ENCODE measurements at places on chromosomes 7 and 10.
A peak's percentile ranks its signal among the peaks of the same experiment; 100 is the strongest.

DNA sequence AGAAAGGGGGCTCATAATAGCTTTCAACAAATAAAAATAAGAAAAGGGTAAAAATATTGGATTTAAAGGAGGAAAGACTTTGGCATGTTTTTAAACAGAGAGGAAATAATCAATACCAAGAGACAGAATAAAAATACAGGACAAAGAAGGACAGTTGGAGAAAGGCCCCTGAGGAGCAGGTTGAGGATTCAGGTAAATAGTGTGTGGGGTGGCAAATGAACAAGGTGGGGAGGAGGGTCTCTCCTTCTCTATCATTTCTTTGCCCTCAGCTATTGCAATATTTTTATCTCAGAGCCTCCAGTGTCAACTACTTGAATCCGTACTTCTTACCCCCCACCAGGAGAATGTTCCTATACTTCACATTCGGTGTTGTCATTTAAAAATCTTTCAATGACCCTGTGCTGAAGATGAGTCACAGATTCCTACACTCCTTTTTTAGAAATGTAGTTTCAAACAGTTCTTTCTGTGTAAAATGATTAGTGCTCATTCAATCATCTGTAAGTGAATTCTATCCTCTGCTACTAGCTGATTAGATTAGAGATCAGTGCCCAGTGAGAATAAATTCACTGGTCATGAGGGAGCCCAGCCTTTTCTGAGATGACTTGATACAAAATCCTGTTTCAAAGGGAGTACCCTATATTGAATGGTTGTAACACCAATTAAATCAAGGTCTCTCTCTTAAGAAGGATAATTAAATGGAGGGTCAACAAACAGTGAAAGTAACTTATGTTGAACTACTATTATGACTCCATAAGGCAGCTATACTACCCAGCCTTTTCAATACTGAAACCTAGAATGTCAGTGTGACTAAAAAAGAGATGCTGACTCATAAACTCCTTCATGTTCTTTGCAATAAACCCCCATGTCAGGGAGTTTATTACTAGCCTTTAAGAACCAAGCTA, 50.4 kb upstream of the WNT16 start:
- peak; percentile 86 for DNase-seq

DNA sequence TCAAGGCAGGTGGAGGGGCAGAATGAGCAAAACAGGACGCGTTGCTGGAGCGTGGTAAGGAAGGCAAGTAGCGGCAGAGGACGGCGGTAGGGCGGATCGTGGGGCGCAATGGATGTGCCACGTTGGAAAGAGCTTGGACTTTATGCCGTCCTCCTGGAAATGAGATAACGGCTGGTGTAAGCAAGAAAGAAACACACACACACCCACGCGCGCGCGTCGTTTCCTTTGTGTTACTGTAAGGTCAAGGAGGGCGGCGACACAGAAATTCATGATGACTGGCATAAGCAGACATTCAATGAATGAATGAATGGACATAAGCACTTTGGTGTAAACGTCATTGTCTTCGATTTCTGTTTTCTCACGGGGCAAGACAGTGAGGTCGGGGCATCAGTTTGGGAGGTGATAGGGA, 683 bp upstream of the ENTPD7 start:
- no peak for DNase-seq

GRCh38 chr10:116710076-116710475, 32.3 kb downstream of the HSPA12A start:
- DNase-seq = no peak

DNA sequence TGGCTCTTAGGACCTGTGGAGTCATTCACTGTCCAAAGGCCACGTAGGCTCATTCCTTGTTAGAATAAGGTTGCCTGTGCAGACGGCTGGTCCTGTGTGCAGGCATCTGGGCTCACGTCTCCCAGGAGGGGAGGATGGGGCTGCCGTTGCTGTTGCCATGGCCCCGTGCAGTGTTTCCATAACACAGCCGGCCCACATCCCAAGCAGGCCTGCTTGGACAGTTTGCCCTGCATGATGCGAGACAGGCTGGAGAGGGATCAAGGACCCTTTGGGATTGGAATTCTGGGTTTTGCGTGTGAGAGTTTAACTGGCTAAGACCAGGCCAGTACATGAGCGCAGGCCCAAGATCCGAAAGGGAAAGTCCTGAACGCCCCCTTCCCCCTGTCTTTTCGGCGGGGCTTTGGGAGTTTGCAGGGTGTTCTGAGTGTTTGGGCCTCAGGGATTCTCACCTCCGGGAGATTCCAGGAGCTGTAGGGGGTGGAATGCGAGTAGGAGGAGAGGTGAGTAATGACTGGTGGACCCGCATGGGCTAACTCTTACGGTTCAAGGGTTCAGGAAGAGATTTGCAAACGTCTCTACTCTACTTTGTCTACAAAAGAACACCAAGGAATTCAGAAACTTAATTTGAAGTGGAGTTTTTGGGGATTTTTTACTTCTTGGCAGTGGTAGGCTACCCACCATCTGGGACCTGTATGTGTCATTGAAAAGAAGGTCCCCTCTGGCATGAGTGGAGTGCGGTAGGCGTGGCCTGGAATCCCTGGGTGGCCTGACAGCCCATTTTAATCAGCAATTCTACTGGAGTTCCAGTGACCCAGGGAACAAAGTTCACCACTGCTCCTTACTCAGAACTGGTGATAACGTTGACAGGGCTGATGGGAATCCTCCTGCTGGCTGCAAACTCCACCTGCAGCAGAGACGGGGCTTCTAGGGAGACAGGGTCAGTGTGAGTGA, 125.4 kb downstream of the ITIH5 start:
- DNase-seq = no peak

GRCh38 chr10:114384181-114384580, 20.1 kb downstream of the AFAP1L2 start:
- DNase-seq = no peak

- no peak for DNase-seq
Observed at GRCh38 chr7:117706210-117706609, 167.0 kb downstream of the CTTNBP2 start.

DNA sequence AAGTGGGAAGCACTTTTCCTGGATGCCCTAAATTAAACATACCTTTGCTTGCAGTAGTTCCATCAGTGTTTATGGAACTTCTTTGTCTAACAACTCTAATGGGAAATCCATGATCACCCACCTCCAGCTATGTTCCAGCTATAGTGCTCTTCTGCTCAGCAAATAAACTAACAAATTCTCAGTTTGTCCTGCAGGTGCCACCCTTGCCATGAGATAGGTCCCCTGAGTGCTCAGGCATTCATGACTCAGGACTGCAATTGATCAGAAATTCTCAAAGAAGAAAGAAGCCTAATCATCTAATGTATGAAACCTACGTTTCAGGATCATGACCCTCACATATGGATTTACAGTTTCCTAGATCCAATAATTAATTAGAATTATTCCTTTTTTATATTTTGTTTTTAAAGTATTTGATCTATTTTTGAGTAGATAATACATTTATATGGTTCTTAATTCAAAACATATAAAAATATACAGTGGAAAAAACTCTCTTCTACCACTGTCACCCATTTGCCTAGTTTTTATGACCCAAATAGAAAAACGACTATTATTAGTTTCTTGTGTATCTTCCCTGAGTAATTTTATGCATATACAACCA, 48.7 kb upstream of the DYNC1I1 start:
- DNase-seq = peak; percentile 11

DNA sequence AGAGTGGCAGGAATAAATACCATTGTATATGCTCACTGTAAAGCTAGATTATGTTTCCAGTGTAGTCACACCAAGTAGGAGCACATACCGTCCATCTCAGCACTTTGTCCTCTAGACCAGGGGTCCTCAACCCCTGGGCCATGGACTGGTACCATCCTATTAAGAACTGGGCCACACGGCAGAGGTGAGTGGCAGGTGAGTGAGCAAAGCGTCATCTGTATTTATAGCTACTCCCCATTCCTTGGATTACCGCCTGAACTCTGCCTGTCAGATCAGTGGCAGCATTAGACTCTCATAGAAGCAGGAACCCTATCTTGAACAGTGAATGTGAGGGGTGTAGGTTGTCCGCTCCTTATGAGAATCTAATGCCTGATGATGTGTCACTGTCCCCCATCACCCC, 735.3 kb downstream of the MAGI2 start:
- no peak for DNase-seq

- DNase-seq = no peak
Observed at GRCh38 chr10:105139363-105139896, 498.3 kb downstream of the SORCS3 start.

DNA sequence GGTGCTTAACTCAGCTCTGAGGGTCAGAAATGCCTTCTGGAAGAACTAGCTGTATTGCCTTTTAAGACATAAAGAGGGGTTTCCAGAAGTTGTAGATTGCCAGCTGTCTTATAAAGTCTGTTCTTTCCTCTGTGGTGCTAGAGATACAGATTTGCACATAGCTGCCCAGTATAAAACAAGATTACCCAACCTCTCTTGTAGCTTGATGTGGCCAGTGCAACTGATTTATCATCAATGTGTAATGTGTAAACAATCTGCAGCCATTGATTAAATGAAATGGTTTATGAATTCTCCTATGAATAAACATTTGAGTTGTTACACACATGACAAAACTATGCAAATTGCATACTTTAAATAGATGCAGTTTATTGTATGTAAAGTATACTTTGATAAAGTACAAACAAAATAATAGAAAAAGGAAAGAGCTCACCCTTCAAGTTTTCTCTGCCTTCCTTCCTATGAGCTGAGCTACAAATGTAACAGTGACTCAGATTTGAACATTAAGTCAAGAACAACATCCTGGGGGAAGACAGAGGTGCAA, 195.2 kb downstream of the TMEM26 start:
- DNase-seq = no peak

DNA sequence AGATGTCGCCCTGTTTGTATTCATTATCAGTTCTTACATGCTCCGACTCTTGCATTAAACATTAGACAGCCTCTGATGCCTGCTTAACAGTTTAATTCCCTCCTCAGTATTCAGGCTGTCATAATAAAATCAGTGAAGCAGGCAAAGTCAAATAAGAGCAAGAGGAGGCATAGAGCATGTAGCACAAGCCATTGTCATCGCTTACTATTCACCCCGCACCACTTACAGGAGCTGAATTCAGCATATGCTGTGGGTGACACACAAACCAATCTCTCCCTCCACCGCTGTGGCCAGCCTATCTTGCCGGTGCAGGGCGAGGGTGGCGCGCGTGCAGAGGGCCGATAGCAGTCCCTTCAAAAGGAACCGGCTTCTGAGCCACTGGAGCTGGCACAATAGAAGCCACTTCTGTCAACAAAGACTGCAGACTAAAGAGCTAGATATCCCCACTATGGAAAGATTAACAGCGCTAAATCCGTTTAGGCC, 433.2 kb upstream of the MGMT start:
- DNase-seq = no peak

DNA sequence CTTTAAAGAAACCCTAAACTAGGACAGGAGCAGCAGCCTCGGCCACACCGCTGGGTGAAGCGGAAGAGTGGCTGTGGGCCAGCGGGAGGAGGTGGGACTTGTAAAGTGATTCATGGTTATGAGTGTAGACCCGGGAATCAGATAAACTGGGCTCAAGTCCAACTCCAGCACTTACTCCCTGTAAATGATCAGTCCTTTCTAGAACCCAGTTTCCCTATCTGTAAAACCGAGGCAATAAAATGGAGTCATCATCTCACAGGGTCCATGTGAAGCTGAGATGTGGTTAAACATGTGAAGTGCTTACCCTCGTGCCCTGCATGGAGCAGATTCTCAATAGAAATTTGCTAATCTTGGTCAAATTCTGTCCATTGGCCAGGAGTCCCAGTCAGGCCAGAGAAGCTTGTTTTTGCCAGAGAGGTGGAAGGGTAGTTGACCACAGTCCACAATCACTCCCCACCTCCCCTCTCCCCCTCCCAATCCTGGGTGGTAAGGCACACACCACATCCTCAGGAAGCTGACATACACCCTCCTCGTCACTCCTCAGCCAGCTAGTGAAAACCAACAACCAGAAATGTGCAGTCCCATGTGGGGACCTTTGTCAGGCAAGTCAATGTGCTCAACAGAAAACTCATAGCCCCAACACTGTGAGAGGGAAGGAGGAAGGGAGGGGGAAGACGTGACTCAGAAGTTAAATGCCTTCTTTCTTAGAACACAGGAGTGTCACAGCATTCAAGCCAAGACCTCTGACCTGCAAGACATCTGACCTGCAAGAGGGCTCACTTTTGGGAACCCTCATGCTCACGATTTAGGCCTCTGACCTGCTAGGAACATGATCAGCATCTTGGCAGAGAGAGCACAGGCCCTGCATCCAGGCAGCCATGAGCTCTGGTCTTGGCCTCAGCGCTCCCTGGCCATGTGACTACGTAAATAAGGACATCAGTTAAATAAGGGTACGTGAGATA, 145.1 kb downstream of the PLXNA4 start:
- DNase-seq = no peak

DNA sequence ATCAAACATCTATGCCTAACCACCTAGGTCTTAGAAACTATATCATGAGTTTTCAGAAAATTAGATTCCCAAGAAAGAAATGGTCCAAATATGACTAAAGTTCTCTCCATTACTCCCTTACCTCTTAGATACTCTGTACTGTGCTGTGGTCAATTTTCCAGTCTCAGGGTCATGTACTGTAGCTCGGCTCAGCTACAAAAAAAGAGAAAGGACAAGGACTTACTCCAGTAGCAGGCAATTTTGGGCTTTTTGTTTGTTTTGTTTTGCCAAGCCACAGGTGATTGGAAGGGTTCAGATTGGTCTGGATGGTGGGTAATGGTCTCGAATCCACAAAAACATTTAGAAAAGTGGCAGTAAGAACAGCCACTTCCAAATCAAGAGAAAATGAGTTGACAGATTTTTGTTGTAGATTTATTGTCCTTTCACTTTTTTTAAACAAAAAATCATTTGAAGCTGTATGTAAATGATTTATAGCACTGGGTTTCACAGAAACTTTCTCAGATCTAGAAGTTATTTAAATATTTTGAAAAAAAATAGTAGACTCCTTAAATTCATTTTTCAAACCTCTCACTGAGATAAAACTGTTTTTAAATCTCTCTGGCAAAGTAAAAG, 52.8 kb downstream of the P4HA1 start:
- DNase-seq = no peak

DNA sequence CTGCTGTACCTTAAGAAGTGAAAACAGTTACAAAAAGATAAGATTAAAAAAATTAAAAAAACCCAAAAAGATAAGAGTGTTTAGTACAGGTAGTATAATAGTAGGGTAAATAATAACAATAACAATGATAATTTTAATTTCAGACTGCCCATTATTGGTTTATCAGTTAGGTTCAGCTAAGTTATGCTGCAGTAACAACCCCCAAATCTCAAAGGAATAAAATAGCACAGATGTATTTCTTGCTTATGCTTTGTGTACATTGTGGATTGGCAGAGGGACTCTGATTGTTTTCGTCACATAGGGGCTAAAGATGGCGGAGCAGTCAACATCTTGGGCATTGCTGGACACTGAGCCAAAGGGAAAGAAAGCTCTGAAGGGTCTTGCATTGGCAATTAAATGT, 264.6 kb downstream of the LRMDA start:
- DNase-seq = no peak
